ENCODE measurements at places on chromosomes 5 and 9.

DNA sequence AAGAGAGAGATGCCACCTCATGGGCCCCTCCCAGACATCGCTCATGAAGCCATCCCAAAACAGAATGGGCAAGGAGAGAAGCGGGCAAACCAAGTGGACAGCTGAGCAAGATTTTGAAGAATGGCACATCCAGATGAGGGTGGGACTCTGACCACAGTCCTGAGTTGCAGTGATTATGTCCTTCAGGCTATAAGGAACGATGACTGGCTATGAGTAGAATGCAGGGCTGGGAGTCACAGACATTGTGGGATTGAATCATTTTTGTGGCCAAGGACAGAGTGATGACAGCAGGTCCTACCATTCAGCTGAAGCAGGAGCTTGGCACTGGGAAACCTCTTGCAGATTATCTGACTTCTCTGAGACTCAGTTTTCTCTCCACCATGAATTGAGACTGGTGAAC lies 245.7 kb upstream of the SLC30A5 start:
- DNase-seq, result no peak

GRCh38 chr5:148382961-148383360 lies 797 bp upstream of the FBXO38 start:
- DNase-seq, result no peak

DNA sequence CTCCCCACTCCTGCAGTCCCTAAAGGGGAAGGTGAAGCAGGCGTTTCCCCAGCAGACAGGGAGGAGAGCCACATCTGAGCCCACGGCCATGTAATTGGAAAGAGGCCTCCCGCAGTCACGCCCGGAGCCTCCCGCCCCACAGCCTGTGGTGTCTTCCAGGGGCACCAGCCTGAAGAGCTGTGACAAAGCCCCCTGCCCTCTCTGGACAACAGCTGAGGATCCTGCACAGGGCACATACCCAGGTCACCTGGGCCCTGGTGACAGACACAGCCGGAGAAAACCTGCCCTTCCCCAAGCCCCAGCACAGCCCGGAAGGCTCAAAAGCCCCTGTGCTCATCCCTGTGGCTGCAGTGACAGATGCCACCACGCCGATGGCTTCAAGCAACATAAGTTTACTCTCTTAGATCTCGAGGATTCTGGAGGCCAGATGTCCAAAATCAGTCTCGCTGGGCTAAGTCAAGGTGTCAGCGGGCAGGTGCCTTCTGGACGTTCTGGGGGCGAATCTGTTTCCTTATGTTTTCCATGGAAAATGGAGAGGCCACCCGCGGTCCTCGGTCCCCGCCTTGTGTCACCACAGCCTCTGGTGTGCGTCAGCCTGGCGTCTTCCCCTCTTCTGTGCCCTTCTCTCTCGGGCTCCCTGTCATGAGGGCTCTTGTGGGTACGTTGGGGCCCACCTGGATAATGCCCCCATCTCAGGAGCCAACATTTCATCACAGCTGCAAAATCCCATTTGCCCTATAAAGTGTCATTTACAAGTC lies 71.5 kb downstream of the PSMB7 start:
- DNase-seq, result no peak

GRCh38 chr5:177361418-177362291 lies 3.9 kb downstream of the RGS14 start:
- DNase-seq, result no peak

DNA sequence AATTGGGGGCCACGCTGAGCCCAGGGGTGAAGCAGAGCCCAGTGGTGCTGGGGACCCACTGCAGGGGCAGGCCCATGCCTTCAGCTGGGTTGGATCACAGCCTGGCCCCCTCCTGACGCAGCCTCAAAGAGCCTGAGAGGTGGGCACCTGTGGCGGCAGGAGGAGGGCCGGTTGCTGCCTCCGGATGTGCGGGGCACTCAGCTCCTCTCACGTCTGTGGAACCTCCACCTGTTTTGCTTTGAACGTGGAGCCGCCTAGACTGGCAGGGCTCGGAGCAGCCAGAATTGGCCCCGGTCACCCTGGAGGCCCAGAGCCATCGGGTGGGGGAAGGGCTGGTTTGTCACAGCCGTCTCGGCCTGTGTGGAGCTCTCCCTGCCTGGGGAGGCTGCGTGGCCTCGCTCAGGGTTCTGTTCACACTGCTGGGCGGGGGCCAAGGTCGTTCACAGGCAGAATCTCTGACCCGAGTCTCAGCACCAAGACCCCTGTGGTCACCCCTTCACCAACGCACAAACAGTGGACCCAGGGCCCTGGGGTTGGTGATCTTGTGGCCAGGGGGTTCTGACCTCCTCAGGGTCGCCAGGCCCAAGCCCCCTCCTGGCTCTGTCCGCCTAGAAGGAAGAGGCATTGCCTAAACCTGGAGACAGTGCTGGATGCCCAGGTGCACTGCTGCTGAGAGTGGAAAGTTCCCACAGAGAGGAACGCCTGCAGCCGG lies 9.2 kb upstream of the SLC9A3 start:
- no peak for DNase-seq
